ENCODE measurements at places on chromosomes 11 and 22.

- no peak for DNase-seq
Measured at GRCh38 chr11:78313181-78313795, 104.3 kb downstream of the GAB2 start.

GRCh38 chr22:30864441-30865420 lies 103.8 kb downstream of the MORC2 start:
- DNase-seq, result no peak

DNA sequence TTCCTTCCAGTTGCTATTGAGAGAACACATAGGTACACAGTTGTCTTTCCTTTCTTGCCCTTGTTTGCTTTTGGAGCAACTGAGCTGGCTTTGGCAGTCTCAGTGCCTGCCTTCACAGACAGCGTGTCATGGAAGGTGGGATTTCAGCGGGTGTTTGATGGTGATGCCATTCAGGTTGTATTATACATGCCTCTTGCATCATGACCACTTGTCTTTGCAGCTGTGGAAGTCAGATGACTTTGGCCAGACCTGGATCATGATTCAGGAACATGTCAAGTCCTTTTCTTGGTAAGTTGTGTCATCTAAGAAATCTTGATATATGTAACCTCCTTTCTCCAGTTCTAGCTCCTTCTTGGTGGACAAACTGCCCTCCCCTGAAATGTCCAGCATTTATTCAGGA lies 37.1 kb upstream of the SORL1-AS1 start:
- no peak for DNase-seq

GRCh38 chr22:40498420-40499208 lies 128.2 kb downstream of the SGSM3 start:
- no peak for DNase-seq

All from activated CD4-positive, alpha-beta T cell treated with anti-CD3 and anti-CD28 coated beads, Interleukin-2, Interleukin-6, amounts not matched to agents 100 ng/mL and 50 ng/mL, durations not matched to agents 16 hours and 8 hours (primary cell).